Cardiac fibroblast (primary cell): ENCODE measurements at places on chromosomes 1 and 21.

GRCh38 chr1:196193896-196194559 is 414.2 kb downstream of the KCNT2 start:
- no peak for DNase-seq

GRCh38 chr1:66357478-66358197 is 176.3 kb upstream of the SGIP1 start:
- DNase-seq, result no peak

DNA sequence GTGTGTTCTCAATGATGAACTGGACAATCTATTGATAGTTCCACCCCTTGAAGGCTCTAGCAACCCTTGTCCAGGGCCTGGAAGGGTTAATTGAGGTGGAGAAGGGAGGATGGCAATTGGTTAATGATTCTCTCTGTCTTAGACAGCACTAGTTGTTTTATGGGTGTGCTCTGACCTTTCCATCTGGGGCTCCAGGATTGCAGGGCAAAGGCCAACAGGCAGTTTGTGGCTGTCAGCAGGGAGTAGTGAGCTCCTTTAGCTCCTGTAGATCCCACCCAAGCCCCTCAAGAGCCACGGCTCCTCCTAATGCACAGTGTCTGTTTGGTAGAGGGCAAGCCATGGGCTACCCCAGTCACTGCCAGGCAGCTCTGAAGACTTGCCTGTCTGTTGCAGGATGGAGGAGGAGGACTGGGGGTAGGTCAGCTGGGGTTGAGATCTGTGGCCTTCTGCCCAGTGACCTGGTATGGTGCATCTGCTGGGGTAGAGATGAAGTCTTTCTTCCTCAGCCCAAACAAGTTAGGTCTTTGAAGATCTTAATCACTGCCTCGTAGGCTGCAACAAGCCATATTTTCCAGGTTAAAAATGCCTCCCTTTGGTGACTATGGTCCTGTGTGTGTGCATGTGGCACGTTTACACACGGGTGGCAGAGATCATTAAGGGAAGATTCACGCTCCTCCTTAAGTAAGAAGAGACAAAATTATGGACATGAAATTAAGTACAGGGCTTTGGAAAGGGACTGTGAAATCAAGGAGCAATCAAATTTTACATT is 7.7 kb downstream of the MROH7 start:
- no peak for DNase-seq

DNA sequence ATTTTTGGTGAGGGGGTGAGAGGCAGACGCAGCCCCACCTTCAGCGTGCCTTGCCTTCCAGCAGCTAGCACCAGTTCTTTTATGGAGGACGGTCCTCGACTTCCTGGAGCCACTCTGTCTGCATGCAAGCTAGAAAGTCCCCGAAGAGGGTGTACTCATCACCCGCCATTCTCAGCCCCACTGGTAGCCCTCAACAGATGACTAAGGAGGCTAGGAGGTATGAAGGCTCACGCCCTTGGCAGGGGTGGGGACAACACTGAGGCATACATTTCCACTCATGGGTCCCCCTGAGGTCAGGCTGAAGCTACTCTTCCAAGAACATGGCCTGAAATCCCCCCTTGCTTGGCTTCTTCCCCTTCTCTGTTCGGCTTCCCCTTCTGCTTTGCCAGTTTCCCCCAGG is 8.9 kb upstream of the PTPRF start:
- DNase-seq, result no peak

GRCh38 chr1:26391450-26391849 is 18.9 kb upstream of the ZNF683 start:
- DNase-seq, result peak; percentile 68
